Stimulated activated CD8-positive, alpha-beta memory T cell treated with anti-CD3 and anti-CD28 coated beads, Interleukin-4, amount 100 ng/mL, for 4 hours (primary cell): ENCODE measurements at places on chromosomes 12 and 14.

DNA sequence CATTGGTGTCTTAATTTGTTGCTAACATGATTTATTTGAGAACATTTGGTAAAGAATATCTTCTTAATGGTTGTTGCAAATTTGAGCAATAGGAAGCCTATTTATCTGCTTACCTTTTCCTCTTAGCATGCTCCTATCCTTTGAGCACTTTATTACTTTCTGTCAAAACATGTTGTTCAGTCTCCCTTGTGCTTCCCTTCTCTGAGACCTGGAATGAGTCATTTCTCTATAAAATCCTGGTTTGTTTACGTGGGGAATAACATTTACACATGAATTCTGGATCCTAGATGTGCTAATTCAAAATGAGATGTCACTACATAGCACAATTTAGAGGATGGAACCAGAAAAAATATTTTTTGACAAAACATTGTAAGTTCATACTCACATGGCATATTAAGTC is 844.0 kb upstream of the LRFN5 start:
- DNase-seq = no peak

DNA sequence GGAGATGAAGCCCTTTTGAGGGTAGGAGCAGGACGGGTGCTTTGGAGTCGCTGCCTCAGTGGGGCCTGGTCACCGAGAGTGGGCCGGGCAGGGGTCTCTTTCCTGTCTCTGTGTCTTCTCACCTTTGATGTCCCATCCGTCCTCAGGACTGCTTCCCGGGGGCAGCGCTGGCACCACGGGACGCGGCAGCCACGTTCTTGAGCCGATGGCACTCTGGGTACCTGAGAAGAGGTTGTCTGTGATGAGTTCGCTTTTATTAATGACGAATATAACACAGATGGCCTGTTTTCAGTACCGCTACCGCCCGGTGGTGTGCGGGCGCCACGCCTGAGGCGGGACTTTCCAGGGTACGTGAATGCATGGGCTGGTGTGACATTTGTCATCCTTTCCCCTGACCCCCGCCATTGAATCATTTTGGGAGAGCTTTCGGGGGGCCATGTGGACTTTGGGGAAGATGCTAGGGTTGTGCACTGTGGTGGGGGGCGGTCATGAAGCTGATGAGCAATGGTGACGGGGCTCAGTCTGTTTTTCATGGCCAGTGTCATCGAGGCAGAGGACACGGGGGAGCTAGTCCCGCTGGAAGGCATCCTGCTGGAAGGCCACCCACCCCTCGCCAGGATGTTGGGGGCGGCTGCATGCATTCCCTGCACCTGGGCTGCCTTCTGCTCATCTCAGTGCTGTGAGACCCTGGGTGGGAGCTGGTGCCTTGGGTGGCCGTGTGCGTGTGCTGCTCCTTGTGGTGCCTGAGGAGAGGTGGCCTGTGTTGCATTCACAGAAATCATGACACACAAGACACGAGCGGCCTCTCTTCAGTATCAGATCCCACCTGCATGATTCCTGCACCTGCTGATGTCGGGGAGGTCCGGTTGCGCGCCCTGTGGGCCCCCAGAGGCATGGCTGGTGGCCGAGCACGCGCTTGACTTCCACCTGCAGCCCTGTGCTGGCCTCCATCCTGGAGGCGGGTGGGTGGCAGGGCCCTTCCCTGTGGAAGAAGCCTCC is 162.5 kb upstream of the RTL1 start:
- DNase-seq = no peak

DNA sequence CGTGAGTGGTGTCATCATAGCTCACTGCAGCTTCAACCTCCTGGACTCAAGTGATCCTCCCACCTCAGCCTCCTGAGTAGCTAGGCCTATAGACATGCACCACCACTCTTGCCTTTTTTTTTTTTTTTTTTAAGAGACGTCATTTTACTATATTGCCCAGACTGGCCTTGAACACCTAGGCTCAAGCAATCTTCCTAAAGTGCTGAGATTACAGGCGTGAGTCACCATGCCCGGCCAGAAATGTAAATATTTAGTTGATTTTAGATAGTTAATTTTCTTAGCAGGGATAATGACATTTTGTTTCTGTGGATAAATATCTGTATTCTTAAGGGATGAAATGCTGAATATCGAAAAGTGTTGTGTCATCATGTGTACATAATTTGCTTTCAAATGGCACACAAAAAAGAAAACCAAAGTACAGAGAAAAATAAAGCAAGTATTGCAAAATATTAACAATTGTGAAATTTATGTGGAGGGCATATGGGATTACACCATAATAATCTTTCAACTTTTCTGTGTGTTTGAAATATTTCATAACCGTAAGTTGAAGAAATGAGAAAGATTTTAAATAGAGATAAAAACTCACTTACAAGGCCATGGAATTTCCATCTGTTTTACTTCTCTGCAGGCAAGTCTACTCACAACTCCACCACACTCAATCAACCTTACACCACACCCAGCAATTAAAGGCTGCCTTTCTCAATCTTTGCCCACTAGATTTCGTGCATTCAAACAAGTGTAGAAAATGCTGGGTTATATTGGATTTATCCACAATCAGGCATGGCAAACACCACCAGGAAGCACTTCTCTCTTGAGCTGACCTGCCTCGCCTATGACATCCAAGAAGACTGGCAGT is 93.7 kb downstream of the SPTSSA start:
- no peak for DNase-seq

- DNase-seq = no peak
Observed at GRCh38 chr12:122893208-122894153, 2.4 kb downstream of the VPS37B start.

DNA sequence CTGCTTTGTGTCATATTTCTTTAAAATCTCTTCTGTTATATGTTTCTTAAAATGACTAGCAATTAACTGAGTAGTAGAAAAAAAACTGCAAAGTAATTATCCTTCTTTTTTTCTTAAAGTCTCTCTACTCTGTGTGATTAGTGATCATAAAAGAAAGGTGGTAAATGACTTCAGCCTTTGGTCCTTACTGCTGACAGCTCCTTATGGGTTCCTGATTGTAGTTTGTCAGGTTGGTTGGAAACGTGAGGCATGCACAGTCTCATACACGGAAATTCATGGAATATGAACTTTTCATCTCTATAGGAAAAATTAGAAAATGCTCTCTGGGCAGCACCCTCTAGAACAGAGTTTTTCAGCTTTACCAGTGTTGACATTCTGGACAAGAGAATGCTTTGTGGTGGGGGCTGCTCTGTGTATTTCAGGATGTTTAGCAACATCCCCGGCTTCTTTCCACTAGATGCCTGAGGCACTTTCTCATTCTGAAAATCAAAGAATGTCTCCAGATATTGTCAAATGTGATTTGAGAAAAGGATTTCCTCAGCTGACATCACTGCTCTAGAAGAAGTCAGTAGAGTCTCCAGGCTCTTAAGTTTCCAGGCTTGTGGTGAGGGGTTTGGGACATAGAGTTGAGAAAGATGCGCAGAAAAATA is 121.0 kb downstream of the PIK3C2G start:
- DNase-seq = no peak

DNA sequence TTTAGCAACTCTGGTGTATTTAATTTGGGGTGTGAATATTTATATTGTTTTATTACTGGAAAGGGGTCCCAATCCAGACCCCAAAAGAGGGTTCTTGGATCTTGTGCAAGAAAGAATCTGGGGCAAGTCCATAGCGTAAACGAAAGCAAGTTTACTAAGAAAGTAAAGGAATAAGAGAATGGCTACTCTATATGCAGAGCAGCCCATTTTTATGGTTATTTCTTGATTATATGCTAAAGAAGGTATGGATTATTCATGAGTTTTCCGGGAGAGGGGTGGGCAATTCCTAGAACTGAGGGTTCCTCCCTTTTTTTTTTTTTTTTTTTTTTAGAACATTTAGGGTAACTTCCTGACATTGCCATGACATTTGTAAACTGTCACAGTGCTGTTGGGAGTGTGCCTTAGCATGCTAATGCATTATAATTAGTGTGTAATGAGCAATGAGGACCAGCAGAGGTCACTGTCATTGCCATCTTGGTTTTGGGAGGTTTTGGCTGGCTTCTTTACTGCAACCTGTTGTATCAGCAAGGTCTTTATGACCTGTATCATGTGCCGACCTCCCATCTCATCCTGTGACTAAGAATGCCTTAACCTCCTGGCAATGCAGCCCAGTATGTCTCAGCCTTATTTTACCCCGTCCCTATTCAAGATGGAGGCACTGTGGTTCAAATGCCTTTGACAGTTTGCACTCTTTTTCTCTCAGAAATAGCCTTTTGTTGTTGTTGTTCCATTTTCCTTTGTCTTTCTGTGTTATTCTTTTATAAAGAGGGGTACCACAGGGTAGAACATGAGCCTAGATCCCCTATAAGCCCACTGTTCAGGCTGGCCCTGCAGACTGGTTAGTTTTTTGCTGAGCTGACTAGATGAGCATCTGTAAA is 75.5 kb upstream of the DCD start:
- DNase-seq = no peak

DNA sequence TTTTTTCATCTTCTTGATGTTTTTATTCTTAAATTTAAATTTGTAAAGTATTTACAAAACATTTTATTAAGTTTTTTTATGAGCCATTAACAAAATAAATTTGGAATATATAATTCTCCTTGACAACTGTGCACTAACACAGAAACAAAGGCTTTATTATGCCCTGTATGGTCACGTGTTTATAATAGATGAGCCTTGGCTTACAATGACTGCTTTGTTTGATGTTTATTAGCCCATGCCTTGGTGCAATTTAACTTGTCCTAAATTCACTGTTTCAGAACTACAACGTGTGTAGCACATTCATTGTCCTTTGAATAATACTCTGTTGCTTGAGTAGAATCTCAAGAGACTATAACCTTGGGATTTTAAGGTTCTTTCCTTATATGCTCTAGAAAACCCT is 59.8 kb downstream of the CNTN1 start:
- DNase-seq = no peak

DNA sequence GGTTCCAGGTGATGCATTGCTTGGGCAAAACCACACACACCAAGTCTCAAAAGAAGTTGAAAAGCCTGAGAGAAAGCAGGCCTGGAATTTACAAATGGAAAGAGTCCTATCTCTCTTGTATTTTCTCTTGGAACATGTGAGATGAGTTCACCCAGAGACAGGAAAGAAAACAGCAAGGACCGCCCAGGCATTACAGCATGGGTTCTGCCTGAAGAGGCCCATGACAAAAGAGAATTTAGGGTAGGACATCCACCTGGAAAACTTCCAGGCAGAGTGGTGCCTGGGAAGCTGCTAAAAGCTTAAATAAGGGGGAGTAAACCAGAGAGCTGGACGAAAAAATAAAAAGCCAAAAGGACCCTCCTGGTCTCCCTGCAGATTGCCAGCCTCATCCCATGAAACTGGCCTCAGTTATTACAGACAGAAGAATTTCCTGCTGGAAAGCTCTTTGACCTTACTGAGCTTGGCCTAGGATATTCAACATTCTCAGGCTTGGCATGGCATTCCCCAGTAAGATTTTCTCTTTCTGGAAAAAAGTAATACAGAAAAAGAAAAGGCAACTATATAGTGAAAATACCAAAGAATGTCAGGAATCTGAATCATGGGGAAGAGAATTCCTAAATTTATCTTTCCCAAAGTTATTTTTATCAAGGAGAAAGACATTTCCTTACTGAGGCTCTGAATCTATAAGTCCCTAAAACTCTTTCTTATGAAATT is 121.3 kb upstream of the NUDT4 start:
- DNase-seq = no peak

DNA sequence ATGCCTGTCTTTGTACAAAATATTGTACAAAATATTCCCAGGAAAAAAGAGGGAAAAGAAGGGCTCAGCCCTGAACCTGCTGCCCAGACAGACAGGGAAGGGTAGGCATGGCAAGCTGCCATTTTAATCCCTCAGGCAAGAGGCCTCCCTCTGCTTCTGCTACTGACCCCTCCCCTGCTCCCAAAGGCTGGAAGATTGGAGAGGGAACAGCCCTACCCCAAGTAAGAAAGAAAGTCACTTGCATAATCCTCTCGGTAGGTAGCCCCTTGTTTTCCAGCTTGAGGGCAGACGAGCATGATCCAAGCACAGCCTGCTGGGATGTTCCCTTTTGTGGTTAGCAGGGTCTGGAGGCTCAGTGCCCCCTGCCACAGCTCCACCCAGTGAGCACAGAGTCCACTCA is 20.7 kb downstream of the ADCY6 start:
- no peak for DNase-seq

- no peak for DNase-seq
Observed at GRCh38 chr14:47606566-47606965, 68.8 kb downstream of the MDGA2 start.

DNA sequence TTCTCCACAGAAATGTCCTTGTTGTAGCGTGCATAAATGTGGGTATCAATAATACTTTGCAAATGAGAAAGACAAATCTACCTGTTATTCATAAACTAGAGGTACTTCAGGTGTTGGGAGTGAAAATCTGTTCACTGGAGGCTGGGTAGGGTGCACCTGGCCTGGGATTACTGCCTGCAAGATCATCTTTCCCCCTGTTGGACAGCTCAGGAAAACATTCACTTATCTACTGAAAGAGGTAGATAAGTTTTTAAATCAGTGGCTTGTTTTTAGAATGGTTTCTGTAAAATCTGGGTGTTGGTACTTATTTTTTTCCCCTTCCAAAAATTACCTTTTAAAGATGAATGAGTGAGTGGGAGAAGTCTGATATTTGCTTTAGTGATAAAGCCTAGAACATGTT is 95.6 kb downstream of the DIP2B start:
- no peak for DNase-seq

DNA sequence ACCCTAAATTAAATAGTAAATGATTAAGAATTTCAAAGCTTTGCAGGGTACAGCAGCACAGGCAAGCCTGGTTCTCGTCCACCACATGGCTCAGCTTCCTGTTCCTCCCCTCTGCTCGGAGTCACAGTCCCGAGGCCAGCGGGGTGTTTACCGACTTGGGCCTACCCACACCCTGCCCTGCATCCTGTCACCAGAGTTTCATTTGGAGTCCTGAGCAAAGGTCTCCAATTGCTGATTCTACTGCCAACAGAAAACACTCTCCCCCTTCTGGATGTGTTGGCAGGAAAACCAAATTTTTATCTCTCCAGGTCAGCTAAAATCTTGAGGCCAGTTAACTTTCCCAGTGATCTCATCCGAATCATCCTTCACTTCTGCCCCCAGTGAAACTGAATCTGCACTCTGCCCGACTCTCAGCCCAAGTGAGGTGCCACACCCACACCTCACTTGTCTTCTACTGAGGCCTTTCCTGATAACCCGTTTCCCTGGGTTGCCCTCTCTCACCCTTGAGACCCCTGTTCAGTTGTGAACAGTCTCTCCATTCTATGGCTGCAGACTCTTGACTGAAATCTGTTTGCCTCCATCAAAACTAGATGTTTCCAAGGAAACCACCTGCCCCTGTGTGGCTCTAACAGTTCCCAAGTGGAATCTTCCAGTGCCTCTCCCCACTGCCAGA is 71.2 kb downstream of the VCPKMT start:
- no peak for DNase-seq
